ENCODE measurements at places on chromosomes 7 and 10.

DNA sequence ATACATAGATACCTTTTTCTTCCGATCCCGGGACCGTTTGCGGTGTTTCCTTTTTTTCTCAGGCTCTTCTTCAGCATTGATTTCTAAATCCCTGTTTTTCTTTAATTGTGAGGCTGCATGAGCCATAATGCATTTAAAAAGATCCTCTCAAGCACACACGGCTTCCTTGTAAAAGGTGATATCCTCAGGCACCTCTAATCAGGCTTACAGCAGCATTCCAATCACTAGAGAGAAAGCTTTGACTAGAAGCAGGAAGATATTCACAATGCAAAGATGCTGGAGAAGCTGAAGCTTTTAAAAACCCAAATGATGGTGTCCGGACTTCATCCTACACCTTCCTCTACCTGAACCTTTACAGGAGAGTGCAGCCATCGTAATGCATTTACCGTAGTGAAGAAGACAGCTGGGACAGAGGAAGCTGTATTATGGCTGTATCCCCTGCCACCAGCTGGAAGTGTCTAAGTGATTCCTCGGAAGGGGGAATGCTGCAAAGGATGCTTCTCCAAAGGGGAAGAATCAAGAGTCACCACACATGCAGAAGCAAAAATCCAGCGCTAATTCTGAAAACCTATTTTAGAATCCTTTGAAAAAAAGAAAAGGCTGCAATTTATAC lies at the start of gene ANK3:
TSS of gene ANK3 (minus strand) at position 463 of the 613 bp plus-strand sequence. CDS start at position 126, 337 bp downstream.
- DNase-seq: no peak

- DNase-seq: no peak
These were observed 566.6 kb downstream of the KCNMA1 start for GRCh38 chr10:77071001-77071511.

- DNase-seq: no peak
These were observed 28.7 kb downstream of the SLC29A3 start for GRCh38 chr10:71347587-71348395.

DNA sequence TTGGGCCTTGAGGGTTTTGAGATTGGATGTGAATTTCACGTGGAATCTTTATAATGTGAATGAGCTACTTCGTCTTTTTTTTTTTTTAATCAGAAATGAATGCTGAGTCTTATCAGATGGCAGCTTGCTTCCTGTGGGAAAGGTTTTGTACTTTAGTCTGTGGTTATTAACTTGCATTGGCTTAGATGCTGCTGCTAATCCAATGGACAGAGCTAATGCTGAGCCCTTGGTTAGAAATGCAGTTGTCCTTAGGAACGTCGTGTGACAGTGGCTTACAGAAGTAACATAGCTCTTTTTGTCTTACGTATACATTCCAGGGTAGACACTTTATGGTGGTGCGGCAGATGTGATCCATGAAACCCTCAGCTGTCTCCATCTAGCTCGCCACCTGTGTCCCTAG lies 32.8 kb downstream of the ADCY1 start:
- no peak for DNase-seq

GRCh38 chr10:19097151-19097550 lies 48.5 kb downstream of the MALRD1 start:
- DNase-seq: no peak

- no peak for DNase-seq
These were observed 61.0 kb downstream of the TES start for GRCh38 chr7:116271161-116271913.

DNA sequence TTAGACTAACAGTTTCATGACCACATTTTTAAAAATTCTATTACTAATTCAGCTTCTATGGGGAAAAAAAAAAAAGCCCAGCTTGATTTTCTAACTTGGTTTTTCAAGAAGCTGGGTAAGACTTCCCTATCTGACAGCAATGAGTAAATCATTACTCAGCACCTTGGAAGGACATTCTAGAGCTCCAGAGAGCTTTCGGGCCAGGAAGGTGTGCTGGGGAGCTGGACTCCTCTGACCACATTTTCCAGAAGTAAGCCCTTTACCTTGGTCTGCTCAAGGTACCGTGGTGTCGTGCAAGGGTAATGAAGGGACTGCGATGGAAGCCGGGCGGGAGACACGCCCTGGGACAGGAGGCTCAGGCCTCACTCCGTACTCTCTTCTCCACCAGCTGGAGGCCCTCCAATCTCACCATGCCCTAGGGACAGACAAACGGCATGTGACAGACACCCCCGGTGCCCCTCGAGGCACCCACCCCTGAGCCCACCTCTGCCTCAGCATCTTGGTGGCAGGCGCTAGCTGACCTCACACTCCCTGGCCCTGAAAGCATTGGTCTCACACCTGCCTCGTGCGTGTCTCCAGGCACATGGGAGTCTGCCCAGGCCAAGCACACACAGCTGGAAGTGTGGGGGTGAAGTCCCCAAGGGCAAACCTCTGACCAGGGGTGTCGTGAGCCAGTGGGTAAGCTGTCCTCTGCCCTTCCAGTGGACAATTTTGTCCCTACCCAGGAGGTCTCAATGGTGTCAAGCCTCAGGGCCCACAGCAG lies 152.1 kb downstream of the OAT start:
- no peak for DNase-seq

GRCh38 chr7:7819442-7820247 lies 101.2 kb upstream of the RPA3 start:
- peak; percentile 7 for DNase-seq

GRCh38 chr10:77086081-77086480 lies 551.5 kb downstream of the KCNMA1 start:
- no peak for DNase-seq

GRCh38 chr7:148192491-148192890 lies 398.1 kb upstream of the C7orf33 start:
- DNase-seq: peak; percentile 8

GRCh38 chr7:68176974-68177373 lies 1180.3 kb downstream of the TYW1 start:
- DNase-seq: peak; percentile 44

GRCh38 chr7:27137640-27138315 lies 5.7 kb downstream of the HOXA5 start:
- DNase-seq: no peak

GRCh38 chr10:72889391-72889831 lies 4.1 kb upstream of the OIT3 start:
- no peak for DNase-seq

DNA sequence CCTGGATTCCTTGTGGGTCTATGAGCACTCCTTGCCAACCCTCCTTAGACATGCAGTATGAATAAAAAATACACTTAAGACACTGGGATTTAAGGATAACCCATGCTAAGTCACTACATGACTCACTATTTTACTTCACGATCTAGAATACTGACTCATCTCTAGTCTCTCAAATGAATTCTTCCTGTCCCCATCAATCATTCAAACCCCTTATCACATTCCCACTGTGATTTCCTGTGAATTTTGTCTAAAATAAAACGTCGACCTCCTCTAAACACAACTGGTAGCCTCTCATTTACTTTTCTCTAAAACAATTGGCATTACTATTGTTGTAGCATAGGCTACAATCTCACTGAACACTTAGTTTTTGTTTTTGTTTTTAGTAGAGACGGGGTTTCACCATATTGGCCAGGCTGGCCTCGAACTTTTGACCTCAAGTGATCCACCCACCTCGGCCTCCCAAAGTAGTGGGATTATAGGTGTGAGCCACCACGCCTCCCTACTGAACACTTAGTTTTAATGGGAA lies 3.9 kb upstream of the IQUB start:
- no peak for DNase-seq

DNA sequence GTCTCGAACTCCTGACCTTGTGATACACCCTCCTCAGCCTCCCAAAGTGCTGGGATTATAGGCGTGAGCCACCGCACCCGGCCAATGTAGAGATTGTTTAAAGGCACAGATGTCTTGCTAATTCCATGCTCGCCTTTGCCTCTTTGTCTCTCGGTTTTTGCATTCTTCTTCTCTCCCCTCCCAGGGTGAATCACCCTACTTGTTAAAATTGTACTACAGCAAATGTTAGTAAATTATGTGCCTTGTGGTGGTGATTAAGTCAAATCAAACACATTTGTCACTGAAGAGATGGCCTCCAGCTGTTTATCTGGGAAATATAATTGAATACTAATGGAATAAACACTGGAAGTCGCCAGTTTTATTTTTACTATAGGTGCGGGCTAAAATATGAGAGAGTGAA lies 384.4 kb upstream of the AUTS2 start:
- no peak for DNase-seq

DNA sequence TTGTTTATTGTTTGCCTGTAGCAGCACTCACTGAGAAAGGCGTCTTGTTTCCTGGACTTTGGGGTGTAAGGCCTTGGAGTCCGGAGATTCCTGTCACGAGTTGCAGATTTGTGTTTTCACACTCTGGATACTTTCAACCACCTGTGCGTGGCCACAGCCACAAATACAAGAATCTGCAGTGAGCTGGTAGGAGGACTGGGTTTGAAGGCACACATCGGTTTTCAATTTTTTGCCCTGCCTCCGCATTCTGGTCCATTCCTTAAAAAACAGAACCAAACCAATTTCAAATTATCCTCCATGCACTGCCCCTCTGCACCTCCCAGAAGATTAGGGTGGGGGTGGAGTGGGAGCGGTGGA lies 619 bp downstream of the EXOC4 start:
- DNase-seq: peak; percentile 29

GRCh38 chr7:41175435-41175834 lies 527.5 kb downstream of the INHBA start:
- DNase-seq: no peak

DNA sequence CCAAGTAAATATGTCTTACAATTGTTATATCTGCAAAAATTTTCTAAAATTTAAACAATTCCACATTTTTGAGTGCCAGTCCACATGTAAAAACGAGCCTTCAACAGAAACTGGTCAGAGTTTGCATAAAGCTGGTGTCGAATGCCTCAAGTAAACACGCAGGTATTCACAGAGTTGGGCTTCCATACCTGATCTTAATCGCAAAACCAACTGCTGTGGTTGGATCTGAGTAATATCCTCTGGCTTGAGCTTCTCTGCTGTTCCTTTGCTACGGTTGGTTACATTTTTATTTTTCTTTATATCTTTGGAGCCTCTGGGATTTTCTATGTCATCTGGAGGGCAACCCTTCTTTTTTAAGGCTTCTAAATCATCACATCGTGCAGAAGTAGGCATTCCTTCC lies 28.4 kb downstream of the ITGB1 start:
- DNase-seq: peak; percentile 25

GRCh38 chr7:32379510-32380112 lies 110.6 kb downstream of the LSM5 start:
- DNase-seq: no peak

DNA sequence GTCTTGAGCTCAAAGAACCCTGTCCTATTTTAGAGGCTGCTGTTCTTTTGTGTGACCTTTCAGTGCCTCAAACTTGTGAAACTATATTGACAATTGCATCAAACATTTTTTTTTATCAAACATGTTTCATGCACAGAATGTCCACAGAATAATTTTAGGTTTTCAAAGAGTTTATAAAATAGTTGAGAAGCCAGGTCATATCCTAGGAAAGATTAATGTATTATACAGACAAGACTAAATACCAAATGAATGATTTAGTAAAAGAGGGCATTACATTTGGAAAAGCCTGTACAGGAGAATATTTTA lies 67.0 kb downstream of the CDK6 start:
- no peak for DNase-seq

GRCh38 chr10:29900865-29901264 lies 158.5 kb downstream of the JCAD start:
- DNase-seq: no peak

- no peak for DNase-seq
These were observed 20.5 kb upstream of the CRYGN start for GRCh38 chr7:151460474-151460855.

GRCh38 chr7:69742237-69742636 lies 144.0 kb downstream of the AUTS2 start:
- no peak for DNase-seq

DNA sequence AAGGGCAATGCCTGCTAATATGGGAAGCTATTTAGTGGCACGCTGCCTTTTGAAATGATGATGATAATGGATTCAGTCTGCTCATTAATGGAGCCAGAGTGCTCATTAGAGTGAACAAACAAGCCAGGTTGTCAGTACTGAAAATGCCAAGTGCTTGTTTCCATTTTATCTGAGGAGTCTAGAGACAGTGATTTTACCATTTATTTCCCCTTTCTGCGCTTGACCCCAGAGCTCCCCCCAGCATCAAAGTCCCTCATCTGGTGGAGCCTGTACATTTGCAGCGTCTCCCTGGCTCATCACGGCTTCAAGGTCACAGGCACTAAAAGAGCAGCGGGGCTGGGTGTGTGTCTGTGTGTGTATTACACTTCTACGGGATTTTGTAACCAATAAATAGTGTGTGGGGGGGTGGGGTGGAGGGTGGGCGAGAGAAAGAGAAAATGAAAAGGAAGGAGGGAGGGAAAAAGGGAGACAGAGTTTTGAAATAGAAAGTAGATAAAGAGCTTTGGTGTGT lies 553.8 kb downstream of the TFEC start:
- DNase-seq: no peak

DNA sequence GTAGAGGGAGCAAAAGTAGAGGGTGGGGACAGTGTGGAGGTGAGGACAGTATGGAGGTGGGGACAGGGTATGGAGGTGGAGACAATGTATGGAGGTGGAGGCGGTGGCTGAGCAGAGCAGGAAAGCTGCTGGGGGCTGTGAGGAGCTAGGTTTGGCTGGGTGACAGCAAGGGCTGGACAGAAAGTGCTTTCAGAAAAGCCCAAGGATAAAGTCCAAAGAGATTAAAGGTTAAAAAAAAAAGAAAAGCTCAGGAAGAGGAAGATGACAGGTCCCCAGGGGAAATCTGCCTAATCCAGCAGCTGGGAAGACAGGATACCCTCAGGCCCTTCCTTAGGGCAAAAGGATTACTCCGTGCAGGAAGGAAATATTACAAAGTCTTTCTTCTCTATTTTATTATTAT lies 32.1 kb upstream of the PFKFB3 start:
- no peak for DNase-seq

- no peak for DNase-seq
These were observed 6.2 kb downstream of the PAXIP1 start for GRCh38 chr7:154996756-154997155.
